Stimulated activated CD8-positive, alpha-beta memory T cell treated with anti-CD3 and anti-CD28 coated beads, Interleukin-4, amount 100 ng/mL, for 1 hour (primary cell): ENCODE measurements at places on chromosomes 6 and 20.

- DNase-seq = no peak
Measured at GRCh38 chr6:150915131-150915879, 49.8 kb downstream of the MTHFD1L start.

- DNase-seq = no peak
Measured at GRCh38 chr6:95120984-95121383, 456.4 kb upstream of the MANEA start.

DNA sequence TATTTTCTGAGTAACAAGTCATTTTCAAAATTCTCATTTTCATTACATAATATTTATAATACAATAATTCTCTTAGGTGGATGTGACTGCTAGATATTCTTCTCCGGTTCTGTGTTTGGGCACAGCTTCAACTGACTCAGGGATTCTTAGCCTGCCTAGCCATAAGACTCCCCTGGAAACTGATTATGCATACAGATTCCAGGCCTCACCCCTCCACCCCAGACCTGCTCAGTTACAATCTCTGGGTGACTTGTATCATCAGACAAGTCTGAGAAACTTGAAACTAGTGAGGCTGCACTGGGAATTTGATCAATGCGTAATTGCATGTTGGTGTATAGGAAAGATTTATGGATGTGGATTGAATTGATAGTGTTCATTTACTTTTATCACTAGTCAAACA, 25.4 kb downstream of the FLRT3 start:
- no peak for DNase-seq

GRCh38 chr6:147715035-147715434, 206.5 kb downstream of the SAMD5 start:
- no peak for DNase-seq

GRCh38 chr6:136486357-136486756, 63.9 kb downstream of the MAP7 start:
- DNase-seq = no peak

DNA sequence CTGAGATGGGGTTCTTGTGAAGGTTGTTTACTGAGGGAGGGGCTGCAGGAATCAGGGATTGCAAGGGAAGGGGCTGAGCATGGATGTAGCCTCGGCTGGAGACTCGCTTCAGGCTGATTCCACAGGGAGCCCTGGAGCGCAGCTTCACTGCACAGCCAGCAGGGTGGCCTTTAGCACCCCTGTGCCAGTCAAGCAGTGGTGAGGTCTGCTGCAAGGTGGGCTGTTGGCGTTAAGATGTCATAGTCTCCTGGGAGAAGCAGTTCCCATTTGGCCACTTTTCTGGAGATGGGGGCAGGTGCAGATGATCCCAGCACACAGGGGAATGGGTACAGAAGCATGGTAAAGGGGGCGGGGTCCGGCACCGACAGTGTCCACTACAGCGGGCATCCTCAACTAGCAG, 126.3 kb downstream of the TOX2 start:
- DNase-seq = no peak

- DNase-seq = no peak
Measured at GRCh38 chr6:36289281-36289878, 19.5 kb downstream of the PNPLA1 start.

DNA sequence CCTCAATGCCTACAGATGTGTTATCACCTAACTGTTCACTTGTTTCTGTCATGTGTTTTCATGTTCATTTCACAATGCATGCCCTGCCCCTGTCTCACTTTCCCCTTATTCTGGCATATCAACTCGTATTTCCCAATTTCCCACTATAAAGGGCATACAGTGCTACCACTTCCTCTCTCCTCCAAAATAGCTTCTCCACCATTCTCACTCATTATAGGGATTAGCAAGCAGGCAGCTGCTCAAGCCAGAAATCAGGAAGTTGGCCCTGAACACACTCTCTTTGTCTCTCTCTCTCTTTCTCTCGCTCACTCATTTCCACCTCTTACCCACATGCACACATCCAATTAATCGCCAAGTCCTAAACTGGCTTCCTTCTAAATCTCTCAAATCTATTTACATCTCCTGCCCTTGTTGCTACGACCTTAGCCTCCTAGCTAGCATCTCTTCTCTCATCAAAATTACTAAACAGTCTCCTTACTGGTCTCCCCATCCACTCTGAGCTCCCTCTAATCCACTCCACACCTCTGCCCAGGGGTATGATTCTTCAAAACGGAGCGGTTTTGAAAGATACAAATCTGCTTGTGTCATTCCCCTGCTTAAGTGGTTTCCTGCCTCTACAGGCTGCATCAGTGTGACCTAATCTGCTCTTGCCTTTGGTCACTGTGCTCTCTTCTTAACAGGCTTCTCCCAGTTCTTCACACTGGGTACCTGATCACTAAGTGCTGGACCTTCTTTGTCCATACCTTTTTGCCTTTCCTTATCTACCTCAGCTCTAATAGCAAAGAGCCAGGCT, 196.2 kb downstream of the BTBD9 start:
- no peak for DNase-seq

DNA sequence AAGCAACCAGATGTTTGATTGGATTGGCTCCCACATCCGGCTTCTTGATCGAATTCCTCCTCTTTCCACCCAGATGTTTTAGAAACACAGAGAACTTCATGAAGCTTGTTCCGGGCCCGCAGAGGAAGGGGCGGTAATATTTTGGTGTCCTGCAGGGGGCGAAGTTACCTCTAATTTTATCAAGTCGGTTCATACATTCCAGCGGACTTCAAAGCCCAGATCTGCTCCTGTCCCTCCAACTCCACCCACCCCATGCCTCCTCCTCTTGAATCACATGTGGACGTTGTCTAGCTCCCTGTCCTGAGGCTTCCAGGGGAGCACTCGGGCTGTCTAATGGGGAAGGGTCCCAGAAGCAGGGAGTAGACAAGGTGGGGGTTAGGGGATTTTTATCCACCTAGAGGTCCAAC, 2.9 kb upstream of the BMP6 start:
- peak; percentile 9 for DNase-seq

DNA sequence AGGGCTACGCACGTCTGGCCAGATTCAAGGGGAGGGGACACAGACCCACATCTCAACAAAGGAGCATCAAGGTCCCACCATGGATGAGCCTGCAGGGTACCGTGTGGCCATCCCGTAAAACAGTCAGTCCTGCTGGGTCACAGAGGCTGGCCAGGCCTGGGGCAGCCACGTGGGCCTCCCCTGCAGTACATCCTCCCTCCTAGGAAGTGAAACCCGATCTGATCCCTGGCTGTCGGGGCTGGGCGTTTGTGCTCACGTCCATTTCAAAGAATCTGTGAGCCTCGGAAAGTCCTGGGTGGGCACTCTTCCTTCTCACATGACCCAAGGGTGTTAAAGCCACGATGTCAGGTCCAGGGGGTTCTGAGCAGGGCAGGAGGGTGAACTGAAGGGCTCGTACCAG, 14.3 kb downstream of the SULF2 start:
- DNase-seq = no peak

DNA sequence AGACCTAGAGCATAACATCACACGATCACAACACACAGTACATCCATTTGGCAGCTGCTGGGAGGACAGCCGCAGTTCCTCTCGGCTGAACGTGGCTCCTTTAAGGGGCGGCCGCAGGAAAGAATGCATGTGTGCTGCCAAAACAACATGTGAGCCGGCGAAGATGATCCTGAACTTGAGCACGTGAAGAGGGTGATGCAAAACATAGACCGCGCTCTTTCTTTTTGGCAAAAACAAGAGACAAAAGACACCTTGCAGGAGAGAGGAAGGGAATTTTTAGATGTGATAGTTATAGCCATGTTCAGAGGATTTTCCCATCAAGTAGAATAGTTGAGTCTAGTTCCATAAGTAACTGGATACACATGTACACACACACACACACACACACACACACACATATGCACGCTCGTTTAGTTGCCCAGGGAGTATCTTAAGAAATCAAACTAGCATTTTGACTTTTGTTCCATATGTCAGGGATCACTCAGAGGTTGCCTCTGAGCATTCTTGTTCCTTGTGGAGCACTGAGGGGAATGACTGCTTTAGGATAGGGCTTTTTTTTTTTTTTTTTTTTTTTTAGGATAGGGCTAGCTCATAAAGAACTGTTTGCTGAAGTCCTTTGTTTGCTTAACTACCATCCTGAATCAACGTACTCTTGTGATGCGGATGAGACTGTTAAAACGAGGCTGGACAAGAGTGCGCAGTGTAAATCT, 21.7 kb upstream of the RANBP9 start:
- DNase-seq = no peak

- DNase-seq = no peak
Measured at GRCh38 chr6:2866171-2866846, 24.6 kb upstream of the SERPINB1 start.

DNA sequence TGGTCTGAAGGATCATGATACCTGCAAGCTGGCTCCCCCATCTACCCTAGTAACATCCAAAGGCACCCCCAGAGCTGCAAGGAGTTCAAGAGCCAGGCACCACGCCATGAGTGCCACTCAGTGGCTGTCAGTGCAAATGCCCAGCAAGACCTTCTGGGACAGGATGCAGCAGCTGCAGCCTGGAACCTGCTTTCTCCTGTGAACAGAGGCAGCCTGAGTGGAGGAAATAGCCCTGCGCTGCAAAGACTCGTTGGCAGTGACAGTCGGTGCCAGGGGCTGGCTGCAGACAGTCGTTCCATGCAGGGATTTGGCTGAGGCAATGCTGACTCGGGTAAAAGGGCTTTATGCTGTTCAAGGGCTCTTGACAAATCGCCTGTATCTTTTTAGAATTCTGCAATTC, 15.7 kb upstream of the SSTR4 start:
- DNase-seq = no peak

- DNase-seq = no peak
Measured at GRCh38 chr20:47940101-47940813, 155.0 kb upstream of the SULF2 start.
